ENCODE measurements at places on chromosomes 2 and 18.

DNA sequence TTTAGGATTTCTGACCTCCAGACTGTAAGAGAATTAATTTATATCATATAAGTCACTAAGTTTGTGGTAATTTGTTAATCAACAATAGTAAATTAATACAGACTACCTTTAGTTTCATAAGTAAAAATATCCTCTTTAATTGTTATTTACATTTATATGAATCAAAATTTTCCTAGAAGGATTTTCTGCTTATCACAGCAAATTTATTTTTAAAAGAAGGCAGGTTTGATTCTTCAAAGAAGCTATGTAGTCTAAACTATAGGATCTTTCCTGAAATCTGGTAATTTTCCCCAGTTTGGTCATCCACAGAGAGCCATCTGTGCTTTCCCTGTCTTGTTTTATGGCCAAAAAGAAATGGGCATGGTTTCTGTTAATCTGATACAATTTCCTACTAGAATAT lies 13.1 kb upstream of the VRK2 start:
- DNase-seq: no peak

- DNase-seq: no peak
These were observed 2.7 kb downstream of the MAP4K3 start for GRCh38 chr2:39434233-39434897.

GRCh38 chr2:85861180-85861579 lies 27.6 kb downstream of the ST3GAL5 start:
- no peak for DNase-seq

- peak; percentile 35 for DNase-seq
These were observed 46.5 kb downstream of the UNC50 start for GRCh38 chr2:98654699-98655495.

GRCh38 chr18:7737550-7737949 lies 170.4 kb downstream of the PTPRM start:
- DNase-seq: no peak

DNA sequence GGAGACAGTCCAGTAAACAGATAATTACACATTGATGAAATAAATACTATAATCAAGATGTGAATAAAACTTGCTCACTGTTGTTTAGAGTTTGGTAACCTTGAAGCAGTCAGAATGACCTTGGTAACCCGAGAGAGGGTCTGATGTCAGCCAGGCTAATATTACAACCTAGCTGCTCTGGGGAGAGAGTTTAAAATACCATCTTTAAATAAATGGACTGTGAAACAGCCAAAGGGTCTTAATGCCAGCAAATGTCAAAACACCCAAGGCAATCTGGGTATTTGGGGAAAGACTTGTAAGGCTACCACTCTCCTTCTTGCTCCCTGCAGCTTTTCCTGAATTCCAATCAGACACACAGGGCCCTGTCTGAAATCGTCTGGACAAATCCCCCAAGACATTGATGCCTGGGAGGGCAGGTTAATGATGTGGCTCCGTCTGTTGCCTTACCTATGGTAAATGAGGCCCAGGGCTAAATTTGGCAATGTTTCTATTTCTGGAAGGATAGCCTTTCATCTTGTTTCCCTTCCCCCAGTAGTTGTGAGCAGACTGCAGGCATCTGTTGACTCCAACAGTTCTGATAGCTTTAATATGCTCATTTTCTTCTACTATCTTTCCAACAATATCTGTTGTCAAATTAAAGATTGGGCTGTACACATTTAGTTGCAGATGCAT lies 43.0 kb upstream of the ITGB6 start:
- DNase-seq: no peak

DNA sequence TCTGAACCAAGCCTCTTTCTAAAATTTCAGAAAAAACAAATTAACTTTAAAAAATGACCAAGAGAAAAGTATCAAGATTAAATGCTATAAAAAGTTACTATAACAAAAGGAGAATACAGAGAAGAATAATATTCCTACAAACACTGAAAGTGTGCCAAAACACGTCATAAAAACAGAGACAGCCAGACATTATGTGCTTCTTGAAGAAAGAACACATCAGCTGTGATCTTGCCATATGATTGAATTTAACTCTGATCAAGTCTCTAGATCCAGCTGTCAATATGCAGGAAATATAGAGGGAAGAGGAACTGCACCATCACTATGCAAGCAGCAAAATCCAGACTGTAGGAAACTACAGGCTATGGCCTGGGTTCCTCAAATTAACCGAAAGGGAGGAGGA lies 33.7 kb upstream of the COL5A2 start:
- DNase-seq: no peak

DNA sequence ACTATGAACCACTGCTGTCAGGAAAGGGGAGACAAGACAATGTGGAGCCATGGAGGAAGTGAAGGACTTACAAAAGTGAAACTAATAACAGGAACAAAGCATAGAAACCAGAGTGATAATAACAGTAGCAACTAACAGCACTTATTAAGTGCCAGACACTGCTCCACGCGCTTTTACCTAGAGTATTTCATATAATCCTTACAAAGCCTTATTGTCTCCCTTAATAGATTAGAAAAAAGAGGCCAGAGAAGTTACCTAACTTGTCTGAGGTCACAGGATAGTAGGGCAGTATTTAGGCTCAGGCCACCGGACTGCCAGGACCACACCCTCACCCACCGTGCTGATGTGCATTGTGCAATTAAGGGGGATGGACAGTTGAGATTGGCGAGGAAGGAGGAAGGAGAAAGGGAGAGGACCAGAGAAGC lies 98.6 kb upstream of the NFU1 start:
- no peak for DNase-seq

GRCh38 chr18:27104743-27105142 lies 80.4 kb downstream of the CHST9 start:
- DNase-seq: no peak

- no peak for DNase-seq
These were observed 513.3 kb downstream of the LRRTM4 start for GRCh38 chr2:77008853-77009252.

GRCh38 chr2:238864207-238865014 lies 16.5 kb downstream of the TWIST2 start:
- peak; percentile 42 for DNase-seq

GRCh38 chr2:159961037-159961436 lies 101.4 kb downstream of the PLA2R1 start:
- DNase-seq: no peak

DNA sequence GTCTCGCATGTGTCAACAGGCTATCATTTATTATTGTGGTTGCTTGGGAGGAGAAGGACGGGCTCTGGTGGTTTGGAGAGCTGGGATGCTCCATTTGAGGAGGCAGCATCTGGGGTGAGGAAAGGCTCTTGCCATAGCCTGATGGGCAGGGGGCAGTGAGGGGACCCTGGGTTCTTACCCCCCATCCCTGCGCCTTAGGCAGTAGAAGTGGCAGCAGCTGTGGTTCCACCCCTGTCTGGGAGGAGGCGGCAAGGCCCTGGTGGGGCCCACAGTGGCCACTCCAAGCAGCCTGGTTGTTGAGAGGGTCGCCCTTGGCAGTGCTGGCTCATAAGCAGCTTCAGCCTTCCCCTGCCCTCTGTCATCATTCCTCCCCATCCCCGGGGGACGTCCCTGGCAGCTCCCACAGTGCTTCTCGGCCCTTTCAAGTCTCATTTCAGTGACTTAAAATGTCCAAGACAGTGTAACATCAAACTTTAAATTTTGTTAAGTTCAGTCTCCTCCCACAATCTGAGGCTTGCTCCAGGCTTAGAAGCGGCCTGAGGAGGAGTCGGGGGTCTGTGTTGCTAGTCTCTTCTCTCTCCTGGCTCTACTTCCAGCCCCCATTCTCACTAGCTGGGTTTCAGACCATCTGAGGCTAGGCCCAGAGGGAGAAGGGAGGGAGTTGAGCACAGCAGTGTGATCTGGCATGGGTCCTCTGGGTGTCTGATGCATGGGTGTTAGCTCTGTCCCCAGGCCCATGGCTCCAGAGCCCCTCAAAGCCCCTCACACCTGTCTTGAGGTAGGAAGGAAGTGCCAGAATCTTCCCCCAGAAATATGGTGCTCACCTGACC lies 34.9 kb upstream of the PTPN4 start:
- no peak for DNase-seq

DNA sequence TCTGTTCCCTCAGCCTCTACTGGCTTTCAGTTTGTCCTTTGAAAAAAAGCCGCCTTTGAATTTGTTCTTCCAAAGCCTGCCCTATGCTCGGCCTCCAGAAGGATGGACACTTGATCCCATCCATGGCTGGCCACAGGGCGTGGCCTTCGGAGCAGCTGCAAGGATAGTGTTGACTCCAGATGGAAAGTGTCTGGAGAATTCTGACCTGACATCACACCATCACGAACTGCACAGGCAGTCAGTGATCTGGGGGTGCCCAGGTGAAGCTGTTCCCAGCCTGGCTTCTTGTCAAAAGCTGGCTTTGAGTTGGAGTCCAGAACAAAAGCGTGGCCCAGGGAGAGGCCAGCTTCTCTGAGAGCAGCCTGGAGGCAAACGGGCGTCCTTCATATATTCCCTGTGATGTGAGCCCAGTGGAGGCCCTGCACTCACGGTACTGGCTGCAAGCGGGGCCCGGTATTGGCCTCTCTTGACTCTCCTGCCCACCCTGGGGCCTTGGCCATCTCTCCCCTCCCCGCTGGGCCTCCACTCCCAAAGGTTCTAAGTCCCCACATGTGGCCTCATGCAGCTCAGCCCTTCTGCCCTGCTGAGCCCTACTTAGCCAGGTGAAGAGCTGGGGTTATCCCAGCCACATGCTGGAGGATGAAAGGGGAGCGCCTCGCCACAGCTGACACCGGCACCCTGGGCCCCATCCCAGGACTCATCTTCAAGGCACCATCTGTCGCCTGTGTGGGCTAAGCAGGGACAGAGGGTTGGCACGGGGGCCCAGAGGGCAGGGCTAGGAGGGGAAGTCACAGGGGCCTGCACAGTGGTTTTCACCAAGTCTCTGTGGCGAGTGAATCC lies 20.4 kb upstream of the ATOH8 start:
- DNase-seq: no peak

DNA sequence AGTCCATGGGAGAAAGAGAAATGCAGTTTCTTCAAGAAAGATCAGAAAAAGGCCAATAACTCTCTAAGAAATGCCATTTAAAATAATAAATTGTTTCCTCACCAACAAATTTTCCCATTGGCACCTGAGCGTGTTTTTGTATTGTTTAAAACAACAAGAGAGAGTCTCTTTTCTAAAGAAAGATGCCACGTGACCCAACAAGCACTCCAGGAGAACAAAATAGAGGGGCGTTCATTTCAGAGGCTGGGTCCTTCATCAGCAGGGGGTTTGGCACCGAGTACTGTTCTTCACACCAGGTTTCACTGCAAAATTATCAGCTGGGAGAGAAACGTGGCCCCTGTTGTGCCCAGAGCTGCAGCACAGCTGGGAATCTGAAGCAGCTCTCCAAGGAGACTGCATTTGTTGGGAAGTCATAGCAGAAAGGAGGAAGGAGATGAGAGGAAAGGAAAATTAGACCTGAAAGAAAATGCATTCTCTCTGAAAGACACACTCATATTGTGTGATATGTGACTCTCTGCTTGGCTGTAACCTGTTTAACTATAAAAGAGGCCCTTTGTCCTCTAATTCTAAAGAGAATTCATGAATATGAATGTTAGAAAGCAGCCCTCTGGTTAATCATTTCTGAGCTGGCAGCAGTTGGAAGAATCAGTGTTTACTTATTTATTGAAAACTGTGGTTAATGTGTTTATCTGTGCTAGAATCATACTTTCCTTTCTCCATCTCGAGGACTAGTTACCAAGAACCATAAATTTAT lies 205.3 kb upstream of the CDH20 start:
- DNase-seq: no peak

DNA sequence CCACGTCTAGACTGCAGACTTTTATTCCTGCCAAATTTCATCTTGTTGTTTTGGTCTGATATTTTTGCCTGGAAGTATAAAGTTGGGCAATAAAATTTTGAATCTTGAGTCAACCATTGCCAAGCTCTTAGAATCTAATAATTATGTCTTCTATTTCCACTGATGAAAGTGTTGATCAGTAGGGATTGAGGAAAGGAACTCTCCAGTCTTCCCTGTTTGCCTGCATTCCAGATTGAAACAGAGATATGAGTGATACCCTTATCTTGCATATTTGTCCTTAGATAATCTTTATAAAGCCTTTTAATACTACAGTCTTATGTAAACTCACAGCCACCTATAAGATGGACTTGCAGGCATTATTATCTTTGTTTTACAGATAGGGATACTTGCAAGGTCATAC lies 45.5 kb upstream of the UBE2E3 start:
- DNase-seq: no peak

GRCh38 chr2:126857502-126857901 lies 41.2 kb upstream of the TEX51 start:
- no peak for DNase-seq

GRCh38 chr2:149828520-149829210 lies 241.1 kb upstream of the MMADHC start:
- no peak for DNase-seq

DNA sequence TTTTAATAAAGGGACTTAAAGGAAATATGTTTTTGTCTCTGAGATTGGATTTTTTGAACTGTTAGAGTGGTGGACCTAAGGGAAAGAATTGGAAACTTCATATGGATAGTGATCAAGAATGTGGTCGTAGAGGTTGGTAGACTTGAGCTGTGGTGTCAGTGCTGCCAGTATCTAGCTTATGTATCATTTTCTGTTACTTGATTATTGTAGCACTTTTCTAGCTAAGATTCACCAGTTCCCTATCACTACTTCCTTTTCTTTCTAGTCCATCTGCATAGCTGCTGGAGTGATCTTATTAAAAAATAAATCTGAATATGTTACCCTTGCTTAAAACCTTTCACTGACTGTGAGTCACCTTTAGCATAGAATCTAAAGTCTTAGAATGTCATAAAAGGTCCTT lies 6.0 kb downstream of the ACVR2A start:
- DNase-seq: no peak

- no peak for DNase-seq
These were observed 27.6 kb downstream of the CENPO start for GRCh38 chr2:24820598-24821432.

DNA sequence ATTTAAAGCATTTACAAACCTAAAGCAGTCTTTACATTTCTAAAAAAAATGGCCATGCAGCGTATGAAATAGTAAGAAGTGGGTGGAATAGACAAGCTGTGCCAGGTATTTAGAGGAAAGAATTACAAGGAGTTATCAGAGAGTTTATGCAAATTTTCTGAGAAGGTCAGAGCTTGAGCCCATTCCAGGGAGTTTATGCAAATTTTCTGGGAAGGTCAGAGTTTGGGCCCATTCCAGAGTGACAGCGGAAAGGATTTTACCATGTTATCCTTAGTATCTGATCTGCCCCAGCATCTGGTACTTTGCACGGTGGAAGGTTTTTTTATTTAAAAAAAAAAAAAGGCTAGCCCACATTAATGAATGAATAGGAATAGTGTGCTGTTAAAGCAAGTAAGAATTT lies 1.4 kb upstream of the DOK6 start:
- DNase-seq: no peak

DNA sequence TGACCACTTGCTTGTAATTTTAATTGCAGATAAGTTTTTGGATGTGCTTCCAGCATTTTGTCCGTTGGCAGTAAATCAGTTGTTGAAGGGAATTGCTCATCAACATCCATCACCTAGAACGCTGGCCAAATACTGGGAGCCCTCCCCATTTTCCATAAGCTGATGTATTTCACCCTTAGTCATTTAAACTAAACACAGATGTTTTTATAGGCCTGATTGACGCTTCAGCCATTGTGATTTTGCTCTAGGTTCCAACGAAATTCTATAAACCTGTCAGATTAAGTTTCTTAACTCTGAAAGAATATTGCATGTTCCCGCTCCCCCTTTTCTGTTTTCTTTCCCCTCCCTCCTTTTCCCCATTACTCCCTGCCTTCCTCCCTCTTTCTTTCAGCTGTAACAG lies 1.0 kb upstream of the RPRM start:
- DNase-seq: no peak

- no peak for DNase-seq
These were observed 86.6 kb downstream of the PTH2R start for GRCh38 chr2:208493186-208493585.

- no peak for DNase-seq
These were observed 72.6 kb upstream of the SMAD7 start for GRCh38 chr18:49023271-49023937.

Data from stimulated activated CD4-positive, alpha-beta T cell treated with anti-CD3 and anti-CD28 coated beads, Interleukin-4, amount 100 ng/mL, for 24 hours (primary cell).